ENCODE measurements at places on chromosomes 3 and 15. TPM values are rescaled to one million over a fixed set of nuclear protein-coding genes. Genes with fewer than 3 reads are reported as not detected.

DNA sequence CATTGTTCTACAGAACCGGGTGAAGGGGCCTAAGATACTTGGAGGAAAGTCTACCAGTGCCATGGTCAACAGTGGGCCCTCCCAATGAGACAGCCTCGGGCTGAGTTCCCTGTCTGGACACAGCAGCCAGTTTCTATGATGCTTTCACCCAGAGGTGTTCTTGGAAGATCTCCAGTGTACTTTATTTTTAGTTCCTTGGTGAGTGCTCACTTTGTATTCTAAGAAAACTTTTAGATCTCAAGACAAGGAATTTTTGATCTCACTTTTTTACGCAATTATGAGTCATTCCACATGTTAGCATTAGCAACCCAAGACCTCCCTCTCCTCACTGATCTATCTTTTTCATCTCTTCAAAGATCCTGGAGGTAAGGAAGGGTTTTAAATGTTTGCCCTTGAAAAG lies 287.7 kb downstream of the RORA start:
- peak; percentile 19 for DNase-seq

DNA sequence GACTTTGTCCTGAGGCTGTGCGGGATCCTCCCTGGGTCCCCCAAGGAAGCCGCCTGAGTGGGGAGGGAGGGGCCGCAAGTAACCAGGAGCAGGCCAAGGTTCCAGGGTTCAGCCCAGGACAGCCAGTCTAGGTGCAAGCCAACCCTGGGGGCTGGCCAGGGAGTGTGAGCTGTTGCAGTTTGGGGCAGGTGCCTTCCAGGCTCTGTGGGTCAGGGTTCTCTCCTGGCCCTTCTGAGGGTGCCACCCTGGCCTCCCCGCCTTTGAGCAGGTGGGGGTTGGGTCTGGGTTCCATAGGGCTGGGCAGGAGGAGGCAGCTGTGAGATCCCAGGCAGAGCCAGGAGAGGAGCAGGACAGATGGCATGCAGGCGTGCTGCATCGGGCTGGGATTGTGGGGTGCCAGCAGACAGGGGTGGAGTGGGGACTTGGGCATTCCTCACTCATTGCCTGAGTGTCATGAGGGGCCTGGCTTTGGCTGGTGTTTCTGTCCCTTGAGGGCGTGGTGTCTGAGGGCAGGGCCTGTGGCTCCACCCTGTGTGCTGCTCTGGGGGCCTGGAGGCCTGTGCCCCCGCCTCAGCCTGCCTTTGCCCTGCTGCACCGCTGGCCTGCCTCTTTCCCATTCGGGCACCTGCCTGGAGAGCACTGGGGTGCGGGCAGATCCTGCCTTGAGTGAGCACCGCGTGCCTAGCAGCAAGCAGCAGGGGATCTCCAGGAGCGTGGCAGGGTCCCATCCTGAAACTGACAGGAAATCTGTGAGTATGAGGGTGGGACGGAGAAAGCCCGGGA lies 18.4 kb downstream of the KLF13 start:
- peak; percentile 23 for DNase-seq

GRCh38 chr15:60204131-60204885 lies 193.5 kb downstream of the ANXA2 start:
- no peak for DNase-seq

DNA sequence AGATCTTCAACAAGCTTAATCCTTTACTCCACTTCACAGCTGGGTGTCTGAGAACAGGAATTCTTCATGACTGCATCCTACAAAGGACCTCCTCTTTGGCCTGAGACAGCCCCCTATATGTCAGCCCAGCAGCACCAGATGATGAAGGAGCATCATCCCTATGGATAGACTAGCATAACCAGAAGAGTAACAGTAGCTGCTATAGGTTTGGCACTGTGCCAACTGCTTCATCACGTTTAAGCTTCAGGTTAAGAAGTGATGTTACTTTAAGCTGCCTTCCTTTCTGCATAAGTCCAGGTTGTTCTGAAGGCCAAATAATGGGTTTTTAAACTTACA lies 50.6 kb downstream of the CMSS1 start:
- DNase-seq = no peak

DNA sequence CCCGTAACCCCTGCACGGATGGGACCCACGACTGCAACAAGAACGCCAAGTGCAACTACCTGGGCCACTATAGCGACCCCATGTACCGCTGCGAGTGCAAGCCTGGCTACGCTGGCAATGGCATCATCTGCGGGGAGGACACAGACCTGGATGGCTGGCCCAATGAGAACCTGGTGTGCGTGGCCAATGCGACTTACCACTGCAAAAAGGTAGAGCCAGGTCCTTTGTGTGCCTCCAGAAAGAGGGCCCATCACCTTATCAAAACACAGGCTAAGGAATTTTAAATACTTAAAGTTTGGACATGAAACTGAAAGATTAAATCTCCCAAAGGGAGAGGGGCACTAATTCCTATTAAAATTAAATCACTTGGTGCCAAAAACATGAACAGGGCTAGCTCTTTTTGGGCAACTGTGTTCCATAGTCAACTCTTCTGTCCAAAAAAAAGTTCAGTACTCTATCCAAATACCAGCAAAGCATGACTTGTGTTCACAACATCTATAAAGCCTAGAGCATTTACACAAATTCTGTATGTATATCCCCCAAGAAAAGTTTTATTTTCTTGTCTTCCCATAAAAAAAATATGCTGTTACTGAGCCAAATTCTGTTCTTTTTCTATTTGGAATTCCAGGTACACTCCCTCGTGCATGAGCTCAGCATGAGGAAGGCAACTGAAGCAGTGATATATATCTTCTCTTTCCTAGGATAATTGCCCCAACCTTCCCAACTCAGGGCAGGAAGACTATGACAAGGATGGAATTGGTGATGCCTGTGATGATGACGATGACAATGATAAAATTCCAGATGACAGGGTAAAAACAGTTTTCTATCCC lies 9.2 kb downstream of the THBS1 start:
- no peak for DNase-seq

- no peak for DNase-seq
Observed at GRCh38 chr3:40725031-40725430, 200.3 kb downstream of the ZNF621 start.

- no peak for DNase-seq
Observed at GRCh38 chr15:37801529-37801928, 132.9 kb upstream of the TMCO5A start.

GRCh38 chr3:59469948-59470723 lies 420.3 kb upstream of the CFAP20DC start:
- no peak for DNase-seq

- DNase-seq = no peak
Observed at GRCh38 chr15:26662283-26662682, 110.6 kb downstream of the GABRB3 start.

The TRAT1 gene
- not detected for total RNA-seq

The IP6K2 gene
- total RNA-seq = 46.8 TPM

The SPTSSB gene
- 0.52 TPM for total RNA-seq

The NLGN1 gene
- not detected for total RNA-seq

The FURIN gene
- 63.4 TPM for total RNA-seq

The CSTA gene
- not detected for total RNA-seq

The CCR9 gene
- total RNA-seq = not detected

The CCDC54 gene
- total RNA-seq = not detected

All from HT-29 (cell line).